ENCODE measurements at places on chromosomes 11 and 22.

DNA sequence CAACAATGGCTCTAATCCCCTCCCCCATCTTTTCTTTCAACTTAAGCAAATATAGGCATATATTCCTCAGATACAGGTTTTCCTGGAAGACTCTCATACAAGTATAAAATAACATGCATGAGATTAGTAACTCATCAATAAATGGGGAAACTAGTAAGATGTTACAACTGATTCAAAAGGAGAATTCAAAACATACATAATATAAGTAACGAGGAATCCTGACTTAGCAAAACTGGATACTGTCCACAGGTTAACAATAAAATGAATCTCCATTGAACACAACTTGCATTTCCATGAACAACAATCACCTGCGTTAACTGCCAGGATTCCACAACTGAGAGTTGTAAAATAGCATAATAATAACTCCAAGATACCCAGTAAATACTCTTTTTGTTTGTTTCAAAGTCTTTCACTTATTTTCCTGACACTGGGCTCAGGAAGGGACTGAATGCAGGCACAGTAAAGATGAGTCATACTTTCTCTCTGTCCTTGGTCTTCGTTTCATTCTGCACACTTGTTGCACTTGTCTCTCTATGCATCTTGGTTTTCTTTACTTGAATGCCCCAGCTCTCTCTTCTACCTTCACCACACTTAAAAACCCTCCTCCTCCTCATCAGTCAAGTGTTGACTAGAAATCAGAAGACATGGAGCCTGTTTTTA lies 8.1 kb downstream of the APIP start:
- DNase-seq, result no peak

DNA sequence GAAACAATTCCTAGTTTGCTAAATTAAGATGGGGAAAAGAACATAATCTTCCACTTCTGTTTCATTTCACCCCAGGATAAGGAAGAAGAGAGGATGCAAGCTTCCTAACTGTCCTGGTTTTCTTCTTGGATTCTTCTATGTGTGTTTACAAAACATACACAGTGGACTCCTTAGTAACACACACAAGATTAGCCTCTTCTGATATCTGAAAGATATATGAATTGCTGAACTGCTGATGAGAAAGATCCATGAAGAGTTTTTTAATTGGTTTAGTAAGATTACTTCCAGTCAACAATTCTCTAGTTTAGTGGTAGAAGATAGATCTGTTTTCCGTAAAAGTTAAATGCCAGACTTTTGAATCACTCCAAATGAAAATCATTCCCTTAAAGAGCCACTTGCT lies 86.8 kb downstream of the WT1 start:
- no peak for DNase-seq

DNA sequence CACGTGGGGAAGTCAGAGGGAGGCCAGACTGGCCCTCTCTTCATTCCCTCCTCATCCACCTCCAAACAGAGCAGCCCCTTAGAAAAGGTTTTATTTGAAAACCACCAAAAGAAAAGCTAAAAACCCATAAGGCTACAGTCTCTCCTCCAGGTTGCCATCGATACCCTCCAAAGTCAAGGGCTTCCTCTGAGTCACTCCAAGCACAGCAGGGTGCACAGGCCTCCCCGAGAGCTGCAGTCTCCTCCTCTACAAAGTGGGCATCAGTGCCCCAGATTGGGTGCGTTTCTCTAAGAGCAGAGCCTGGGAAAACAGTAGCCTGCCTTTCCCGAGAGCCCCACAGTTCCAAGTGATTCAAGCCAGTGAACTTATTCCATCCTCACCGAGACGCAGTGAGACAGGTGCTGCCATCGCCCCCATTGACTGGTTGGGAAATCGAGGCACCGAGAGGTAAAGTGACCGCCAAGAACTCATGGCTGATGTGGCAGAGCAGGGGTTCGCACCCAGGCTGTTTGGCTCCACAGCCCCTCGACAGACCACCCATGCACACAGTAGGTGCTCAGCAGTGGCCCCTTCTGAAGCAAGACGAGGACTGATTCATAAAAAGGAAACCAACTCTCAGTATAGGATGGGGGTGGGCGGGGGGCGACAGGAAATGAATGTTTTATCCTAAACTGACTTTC lies 91.7 kb upstream of the SHISAL1 start:
- DNase-seq, result no peak

DNA sequence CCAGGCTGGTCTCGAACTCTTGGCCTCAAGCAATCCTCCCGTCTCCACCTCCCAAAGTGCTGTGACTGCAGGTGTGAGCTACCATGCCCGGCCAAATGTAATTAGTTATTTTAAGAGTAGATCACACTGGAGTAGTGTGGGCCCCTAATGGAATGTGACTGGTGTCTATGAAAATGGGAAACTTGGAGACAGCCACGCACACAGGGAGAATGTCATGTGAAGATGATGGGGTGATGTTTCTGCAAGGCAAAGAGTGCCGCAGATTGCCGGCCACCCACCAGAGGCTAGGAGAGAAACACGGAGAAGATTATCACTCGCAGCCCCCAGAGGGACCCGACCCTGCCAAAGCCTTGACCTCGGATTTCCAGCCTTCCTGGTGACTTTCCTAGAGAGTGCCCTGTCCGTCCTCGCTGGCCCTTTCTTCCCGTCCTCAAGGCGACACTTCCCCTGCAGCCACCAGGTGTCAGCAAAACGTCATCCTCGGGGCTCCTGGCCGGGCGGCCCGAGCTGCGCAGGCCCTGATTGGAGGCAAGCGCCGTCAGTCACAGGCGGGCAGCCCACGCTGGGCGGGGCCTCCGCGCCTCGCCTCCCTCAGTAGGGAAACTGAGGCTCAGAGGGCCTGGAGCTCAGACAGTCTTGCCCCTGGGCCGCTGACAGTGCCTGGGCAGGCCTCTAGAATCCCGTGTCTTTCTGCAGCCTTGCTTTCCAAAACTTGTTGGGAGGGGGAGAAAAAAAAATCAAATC lies 16.3 kb downstream of the CRYBB2 start:
- DNase-seq, result peak; percentile 62

GRCh38 chr11:40170078-40170477 lies 1289.4 kb downstream of the LRRC4C start:
- DNase-seq, result no peak

GRCh38 chr11:27208846-27209245 lies 154.2 kb downstream of the CCDC34 start:
- DNase-seq, result no peak

DNA sequence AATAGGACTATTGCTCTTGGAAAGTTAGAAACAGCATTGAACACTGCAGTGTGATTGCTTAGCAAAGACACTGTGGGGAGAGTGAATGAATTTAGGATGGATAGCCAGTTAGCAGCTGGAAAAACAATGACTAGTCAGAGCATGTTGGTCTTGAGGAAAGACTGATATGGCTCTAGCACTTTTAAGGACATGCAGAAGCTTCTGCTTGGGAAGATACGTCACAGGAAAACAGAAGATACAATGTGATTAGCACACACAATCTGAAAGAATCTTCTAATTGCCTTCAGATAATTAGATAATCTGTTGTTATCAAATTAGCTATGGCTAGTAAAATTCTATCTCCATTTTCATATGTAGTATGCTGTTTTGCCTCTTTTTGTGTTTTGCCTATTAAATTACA lies 530.7 kb upstream of the CHORDC1 start:
- DNase-seq, result no peak

- DNase-seq, result no peak
These were observed 9.0 kb upstream of the APOBEC3A start for GRCh38 chr22:38948181-38948940.

- DNase-seq, result no peak
These were observed 341.6 kb downstream of the CTTN start for GRCh38 chr11:70739811-70740487.

- DNase-seq, result no peak
These were observed 33.3 kb upstream of the TESMIN start for GRCh38 chr11:68784653-68785052.

DNA sequence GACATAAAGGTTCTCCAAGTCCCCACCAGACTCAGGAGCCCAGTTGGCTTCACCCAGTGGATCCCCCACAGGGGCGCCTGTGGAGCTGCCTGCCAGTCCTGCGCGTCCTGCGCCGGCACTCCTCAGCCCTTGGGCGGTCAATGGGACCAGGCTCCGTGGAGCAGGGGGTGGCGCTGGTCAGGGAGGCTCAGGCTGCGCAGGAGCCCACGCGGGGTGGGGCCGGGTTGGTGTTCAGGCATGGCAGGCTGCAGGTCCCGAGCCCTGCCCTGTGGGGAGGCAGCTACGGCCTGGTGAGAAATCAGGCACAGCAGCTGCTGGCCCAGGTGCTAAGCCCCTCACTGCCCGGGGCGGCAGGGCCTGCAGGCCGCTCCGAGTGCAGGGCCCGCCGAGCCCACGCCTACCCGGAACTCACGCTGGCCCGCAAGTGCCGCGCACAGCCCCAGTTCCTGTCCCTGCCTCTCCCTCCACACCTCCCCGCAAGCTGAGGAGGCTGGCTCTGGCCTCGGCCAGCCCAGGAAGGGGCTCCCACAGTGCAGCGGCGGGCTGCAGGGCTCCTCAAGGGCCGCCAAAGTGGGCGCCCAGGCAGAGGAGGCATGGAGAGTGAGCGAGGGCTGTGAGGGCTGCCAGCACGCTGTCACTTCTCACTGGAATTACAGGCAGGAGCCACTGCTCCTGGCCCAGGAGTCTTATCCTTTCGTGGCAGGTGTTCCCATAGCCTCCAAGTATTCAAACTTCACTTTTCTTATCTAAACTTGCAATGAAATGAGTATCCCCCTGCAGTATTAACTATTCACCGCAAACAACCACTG lies 22.8 kb upstream of the ZBTB44 start:
- no peak for DNase-seq

DNA sequence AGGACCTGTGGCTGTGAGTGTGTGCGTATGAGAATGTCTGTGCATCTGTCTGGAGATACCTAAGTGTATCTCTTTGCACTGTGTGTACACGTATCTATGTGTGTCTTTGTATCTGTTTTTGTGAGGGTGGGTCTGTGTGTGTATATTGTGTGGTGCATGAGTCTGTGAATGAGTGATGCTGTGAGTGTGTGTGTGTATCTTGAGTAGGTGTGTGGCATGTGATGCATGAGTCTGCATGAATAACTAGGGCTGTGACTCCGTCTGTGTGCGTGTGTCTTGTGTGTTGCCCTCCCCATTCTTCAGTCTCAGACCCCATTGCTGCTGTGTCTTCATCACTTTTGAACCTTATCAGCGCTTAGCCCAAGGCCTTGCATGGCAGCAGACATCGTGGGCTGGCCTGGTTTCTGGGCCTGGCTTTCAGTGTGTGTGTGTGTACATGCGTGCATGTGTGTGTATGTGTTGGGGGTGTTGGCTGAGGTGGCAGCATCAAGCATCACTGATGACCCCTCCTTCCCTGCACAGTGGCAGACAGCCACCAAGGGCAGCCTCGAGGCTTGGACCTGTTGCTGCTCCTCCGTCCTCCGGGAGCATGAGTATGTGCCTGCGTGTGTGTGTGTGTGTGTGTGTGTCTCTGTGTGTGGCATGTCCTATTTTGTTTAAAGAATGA lies 1.4 kb downstream of the SGSM1 start:
- no peak for DNase-seq

GRCh38 chr11:128499613-128500253 lies 87.6 kb downstream of the ETS1 start:
- no peak for DNase-seq

DNA sequence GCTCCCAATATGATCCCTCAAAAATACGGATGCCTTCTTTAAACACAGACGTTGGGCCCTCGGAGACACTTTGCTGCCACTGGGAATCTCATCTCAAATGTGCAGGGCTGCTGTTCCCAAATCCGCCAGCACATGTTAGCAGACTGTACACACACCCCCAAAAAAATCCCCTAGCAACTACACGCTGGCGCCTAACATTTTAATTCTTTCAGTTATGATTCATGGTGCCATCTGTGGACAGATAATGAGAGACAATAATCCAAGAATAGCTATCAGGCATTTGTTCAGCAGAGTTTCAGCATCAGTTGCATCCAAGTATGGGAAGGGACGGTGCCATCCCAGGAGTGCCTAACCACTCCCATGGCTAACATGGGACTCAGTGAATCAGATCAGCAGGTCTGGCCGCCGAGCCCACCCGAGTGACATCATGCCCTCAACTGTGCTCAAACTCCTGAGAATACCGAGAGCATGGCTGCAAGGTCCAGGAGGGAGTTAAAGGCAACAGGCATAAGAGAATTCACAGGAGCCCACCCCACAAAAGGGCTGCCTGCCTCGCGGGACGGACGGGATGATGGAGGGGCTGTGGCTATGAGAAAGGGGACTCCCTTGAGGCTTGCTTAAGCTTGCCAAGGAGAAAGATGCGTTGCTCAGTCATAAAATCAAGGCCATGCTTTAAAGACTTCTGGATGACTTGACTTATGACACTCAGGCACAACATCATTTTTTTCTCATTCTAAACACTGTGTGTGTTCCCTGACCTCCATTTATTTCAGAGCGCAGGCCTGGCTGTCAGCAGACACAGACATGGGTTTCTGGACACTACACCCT lies 337.0 kb downstream of the SHANK2 start:
- DNase-seq, result no peak

DNA sequence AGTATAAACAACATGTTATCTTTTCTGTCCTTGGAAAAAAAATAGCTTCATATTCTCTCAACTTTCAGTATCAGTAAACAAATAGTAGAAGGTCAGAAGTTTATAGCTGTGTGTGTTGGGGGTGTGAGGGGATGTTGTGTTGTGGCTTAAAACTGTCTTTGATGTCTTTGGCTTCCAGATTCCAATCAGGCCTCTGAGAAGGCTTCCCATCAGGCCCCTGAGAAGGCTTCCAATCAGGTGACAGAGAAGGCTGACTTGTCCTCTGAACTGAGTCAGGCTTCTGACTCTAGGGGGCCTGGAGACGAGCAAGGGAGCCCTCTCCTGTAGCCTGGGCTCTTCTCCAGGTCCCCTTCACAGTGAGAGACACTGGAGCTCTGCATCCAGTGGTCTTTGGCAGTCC lies 9.3 kb downstream of the MTFP1 start:
- no peak for DNase-seq

DNA sequence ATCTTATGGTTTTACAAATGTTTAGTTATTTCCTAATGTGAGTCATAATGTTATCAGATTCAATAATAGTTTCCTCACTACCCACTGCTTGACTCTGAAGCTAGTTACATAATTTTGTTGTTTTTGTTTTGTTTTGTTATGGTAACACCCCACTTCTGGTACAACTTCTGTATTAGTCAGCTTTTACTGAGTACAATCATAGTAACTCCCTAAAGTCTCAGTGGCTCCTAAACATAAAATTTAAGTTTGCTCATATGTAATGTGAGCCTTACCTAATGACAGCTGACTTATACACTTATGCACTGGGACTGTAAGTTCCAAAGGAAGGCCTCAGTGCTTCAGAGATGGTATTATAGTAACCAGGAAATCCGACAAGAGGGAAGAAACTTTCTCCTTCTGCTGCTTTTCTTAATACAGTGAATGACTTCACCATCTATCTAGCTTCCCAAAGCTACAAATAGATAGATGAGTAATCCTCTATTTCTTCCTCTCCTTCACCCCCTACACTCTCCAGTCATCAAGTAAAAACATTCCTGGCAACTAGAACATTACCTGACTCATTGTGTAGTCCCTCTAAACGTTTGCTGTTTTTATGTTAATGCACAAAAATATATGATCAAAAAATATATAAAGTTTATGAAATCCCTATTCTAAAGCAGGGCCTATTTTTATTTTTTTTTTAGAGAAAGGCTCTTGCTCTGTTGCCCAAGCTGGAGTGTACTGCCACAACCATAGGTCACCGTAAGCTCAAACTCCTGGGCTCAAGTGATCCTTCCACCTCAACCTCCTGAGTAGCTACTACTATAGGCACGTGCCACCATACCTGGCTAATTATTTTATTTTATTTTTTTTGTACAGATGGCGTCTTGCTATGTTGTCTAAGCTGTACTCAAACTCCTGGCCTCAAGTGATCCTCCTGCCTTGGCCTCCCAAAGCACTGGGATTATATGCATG lies 563.0 kb downstream of the SOX6 start:
- no peak for DNase-seq

Data from KBM-7 (cell line).